ENCODE measurements at places on chromosomes 12 and 14. TPM values are rescaled to one million over a fixed set of nuclear protein-coding genes. Genes with fewer than 3 reads are reported as not detected.

GRCh38 chr14:106058342-106058741 is 532.0 kb downstream of the TMEM121 start:
- no peak for DNase-seq

GRCh38 chr14:103112400-103113243 is 10.6 kb upstream of the TNFAIP2 start:
- no peak for DNase-seq

DNA sequence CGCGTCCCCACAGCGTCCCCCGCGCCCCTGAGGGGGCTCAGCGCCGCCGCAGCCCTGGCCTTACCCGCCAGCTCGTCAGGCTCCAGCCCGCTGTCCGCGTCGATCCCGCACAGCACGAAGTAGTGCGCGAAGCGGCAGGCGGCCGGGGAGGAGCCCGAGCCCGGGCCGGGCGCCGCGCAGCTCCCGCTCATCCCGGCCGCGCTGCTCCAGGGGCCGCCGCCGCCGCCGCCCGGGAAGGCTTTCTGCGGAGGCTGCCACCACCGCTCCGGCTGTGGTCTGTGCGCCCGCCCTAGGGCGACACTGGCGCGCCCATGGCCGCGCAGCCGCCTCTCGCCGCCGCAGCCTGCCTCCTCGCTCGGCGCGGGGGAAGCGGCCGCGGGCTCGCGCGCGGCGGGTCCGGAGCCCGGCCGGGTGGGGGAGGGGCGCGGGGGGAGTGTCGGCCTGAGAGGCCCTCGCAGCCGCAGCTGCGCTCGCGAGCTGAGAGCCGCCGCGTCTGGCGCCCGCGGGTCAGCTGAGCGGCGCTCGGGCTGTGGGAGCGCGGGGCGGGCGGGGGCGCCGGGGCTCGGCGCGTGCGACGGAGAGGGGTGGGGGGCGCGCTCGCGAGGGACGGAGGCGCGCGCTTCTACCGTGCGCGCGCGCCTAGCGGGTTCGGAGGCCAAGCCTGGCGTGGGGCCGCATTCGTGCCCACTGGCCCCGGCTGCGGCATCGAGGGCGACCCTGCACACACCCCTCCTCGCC is at the start of gene DENND5B:
Gene DENND5B (minus strand): TSS at position 495 of the 738 bp plus-strand sequence. CDS start 304 bp downstream, at position 191.
- DNase-seq: no peak

DNA sequence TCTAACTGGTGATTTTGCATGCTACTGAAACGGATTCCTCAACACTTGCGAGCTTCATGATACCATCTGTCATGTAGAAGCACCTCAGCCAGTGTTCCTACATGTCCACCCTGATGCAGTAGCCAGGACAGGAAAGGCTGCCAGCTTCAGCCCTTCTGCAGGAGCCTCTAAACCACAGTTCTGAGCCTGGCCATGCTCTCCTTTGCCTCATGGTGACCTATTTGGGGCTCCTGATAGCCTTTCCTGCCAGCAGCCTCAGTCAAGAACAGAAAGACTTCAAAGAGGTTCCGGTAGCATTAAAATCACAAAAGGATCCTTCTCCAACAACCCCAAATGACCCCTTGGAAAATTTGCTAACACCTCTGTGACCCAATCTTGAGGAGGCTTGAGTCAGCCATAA is 96.0 kb downstream of the CNTN1 start:
- DNase-seq: no peak

GRCh38 chr12:10067264-10067663 is 31.5 kb downstream of the CLEC1A start:
- no peak for DNase-seq

GRCh38 chr12:65622056-65622455 is 202.2 kb upstream of the HMGA2 start:
- no peak for DNase-seq

GRCh38 chr12:12715459-12716150 is 1.6 kb upstream of the CDKN1B start:
- DNase-seq: no peak

GRCh38 chr14:41362139-41362538 is 244.5 kb upstream of the LRFN5 start:
- DNase-seq: no peak

- no peak for DNase-seq
Measured at GRCh38 chr14:63454436-63454835, 88.7 kb downstream of the PPP2R5E start.

DNA sequence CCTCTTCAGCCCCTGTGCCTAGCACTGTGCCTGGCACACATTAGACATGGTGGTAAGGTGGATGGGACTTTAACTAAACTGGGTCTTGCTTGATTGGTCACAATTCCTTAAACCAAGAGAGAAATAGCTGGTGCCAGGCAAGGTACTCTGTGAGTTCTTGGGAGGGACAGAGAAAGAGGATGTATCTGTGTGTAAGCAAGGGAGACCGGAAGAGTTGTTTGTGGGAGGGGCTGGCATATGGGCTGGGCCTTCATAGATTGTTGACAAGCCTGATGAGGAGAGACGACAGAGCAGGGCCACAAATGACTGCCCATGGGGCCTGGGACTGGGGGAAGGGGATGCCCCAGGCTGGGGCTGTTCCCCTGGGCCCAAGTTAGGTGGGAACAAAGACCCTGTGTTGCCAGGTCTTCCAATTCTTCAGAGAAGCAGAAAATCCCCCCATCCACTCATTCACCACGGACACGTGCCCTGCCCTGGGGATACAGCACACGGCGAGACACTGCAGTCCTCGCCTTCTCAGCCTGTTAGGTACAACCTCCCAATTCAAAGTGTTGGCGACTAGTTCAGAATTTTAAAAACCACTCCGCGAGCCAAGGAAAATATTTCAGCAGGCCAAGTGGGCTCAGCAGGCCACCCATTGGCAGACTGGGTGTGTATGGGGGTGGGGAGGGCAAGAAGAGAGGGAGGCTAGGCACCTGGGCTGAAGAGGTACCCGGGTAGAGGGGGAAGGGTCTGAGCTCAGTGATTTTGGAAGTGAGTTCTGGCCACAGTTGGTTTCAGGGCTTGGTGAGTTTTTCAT is 11.4 kb upstream of the CYP46A1 start:
- DNase-seq: no peak

- DNase-seq: no peak
Measured at GRCh38 chr12:88063375-88063774, 34.2 kb upstream of the C12orf50 start.

DNA sequence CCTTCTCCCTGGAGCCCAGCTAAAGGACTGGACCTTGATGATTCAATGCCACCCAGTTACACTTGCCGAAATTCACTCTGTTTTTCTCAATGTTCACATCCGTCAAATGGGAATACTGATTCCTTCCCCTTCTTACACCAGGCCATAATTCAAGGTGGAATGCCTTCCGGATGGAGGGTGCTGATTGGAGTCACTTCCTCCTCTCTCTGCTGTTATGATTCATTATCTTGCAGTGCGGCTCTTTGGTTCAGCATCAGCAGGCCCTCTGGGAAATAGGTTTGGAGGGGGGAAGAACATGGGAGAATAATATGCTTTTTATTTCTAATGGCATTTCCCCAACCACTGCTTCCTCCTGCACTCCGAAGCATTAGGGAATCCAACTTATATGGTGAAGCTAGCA is 390.6 kb upstream of the TBX3 start:
- DNase-seq: no peak

- no peak for DNase-seq
Measured at GRCh38 chr14:85565862-85566296, 35.9 kb downstream of the FLRT2 start.

DNA sequence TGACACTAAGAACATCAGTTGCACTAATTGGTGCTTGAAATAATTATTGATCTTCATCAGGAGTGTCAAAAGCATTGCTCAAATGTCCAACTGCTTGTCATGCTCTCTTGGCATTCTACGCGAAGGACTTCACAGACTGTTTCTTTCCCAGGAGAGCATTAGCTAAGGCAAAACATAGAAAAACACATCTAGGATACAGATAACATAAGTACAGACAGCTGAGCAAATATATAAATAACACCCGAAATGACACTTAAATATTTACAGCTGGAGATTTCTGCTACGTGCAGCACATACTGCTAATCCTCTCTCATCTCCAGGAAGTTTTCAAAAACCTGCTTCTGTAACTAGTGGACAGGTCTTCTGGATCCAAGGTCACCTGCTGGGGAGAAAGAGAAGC is 120.0 kb upstream of the PRMT8 start:
- DNase-seq: no peak

DNA sequence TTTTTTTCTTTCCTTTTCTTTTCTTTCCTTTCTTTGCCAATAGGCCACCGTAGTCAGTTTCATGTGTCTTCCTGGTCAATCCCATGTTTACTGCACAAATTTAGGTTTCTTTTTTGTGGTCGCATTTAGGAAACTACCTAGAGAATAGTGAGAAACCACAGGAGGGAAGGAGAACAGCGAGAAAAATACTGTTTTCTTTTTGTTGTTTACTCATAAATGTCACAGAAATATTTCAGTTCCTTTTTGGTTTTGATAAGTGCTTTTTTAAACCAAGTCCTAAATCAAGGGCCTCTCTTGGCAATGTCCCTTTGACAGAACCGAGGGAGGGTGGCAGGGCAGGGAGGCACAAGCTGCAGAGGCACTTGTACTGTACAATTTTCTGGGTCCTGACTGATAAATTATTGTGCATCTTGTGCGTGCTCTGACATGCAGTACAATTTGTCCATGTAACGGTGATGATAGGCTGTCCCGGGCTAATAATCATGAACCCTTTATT is 326.1 kb downstream of the CACNA1C start:
- DNase-seq: no peak

GRCh38 chr12:107779077-107779831 is 4.8 kb downstream of the ASCL4 start:
- no peak for DNase-seq

GRCh38 chr12:24600996-24601395 is 347.9 kb downstream of the BCAT1 start:
- DNase-seq: no peak

DNA sequence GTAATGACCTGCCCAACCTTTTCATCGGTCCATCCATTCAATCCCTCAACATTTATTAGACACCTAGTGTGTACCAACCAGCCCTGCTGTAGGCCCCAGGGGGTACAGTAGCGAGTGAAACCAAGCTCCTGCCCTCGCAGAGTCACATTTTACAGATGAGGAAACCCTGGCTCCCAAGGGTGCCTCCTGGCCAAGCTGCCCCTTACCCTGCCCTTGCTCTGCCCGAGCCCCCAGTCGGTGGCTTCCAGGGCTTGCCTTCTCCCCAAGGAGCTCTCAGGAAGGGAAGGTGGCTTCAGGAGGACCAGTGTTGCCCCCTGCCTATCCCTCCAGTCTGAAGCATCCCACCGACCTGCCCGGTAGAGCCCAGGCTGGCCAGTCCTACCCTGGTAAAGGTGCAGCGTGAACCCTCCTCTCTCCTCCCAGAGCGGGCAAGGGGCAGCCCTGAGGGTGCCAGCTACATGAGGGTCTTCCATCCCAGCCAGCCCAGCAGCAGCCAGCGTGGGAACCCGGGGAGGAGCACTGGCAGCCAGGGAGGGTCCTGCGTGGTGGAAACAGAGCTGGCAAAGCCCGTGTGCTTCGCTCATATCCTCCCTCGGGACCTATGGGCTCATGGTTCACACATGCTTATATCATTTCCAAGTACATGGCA is 670 bp upstream of the BEGAIN start:
- peak; percentile 68 for DNase-seq

GRCh38 chr12:109542014-109542413 is 31.3 kb downstream of the MMAB start:
- DNase-seq: no peak

DNA sequence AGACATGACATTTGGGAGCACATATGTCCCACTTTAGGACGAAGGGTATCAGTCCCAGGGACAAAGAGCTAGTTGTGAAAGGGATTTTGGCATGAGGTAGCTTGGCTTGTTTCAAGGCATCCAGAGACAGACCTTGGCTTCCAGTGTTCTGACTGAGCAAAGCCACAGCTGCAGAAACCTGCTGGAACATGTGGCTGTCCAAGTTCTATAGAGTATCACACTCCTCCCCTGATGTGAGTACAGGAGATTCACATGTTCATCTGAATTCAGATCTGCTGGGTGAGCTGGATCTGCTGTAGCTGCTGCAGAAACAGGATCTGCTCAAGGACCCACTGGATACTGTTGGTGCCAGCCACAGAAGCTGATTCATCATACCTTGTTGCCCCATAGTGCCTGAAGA is 10.1 kb upstream of the C14orf39 start:
- DNase-seq: no peak

OR11G2 gene
- total RNA-seq: not detected

NINJ2 gene
- 2.1 TPM for total RNA-seq

TMEM179 gene
- 1.2 TPM for total RNA-seq

ZNF410 gene
- total RNA-seq: 40.1 TPM

RNASE4 gene
- total RNA-seq: 23.6 TPM

HRK gene
- total RNA-seq: 0.31 TPM

RNASE3 gene
- not detected for total RNA-seq

NAV3 gene
- total RNA-seq: 29.9 TPM

PNMA1 gene
- total RNA-seq: 85.2 TPM

MIP gene
- total RNA-seq: not detected
